ENCODE measurements at places on chromosomes 13 and 19.

- no peak for DNase-seq
These were observed 99.5 kb downstream of the SIPA1L3 start for GRCh38 chr19:38006361-38007045.

DNA sequence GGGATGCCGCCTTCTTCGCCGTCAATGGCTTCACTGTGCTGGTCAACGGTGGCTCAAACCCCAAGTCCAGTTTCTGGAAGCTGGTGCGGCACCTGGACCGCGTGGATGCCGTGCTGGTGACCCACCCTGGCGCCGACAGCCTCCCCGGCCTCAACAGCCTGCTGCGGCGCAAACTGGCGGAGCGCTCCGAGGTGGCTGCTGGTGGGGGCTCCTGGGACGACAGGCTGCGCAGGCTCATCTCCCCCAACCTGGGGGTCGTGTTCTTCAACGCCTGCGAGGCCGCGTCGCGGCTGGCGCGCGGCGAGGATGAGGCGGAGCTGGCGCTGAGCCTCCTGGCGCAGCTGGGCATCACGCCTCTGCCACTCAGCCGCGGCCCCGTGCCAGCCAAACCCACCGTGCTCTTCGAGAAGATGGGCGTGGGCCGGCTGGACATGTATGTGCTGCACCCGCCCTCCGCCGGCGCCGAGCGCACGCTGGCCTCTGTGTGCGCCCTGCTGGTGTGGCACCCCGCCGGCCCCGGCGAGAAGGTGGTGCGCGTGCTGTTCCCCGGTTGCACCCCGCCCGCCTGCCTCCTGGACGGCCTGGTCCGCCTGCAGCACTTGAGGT lies 7.0 kb downstream of the MAP1S start:
- no peak for DNase-seq

DNA sequence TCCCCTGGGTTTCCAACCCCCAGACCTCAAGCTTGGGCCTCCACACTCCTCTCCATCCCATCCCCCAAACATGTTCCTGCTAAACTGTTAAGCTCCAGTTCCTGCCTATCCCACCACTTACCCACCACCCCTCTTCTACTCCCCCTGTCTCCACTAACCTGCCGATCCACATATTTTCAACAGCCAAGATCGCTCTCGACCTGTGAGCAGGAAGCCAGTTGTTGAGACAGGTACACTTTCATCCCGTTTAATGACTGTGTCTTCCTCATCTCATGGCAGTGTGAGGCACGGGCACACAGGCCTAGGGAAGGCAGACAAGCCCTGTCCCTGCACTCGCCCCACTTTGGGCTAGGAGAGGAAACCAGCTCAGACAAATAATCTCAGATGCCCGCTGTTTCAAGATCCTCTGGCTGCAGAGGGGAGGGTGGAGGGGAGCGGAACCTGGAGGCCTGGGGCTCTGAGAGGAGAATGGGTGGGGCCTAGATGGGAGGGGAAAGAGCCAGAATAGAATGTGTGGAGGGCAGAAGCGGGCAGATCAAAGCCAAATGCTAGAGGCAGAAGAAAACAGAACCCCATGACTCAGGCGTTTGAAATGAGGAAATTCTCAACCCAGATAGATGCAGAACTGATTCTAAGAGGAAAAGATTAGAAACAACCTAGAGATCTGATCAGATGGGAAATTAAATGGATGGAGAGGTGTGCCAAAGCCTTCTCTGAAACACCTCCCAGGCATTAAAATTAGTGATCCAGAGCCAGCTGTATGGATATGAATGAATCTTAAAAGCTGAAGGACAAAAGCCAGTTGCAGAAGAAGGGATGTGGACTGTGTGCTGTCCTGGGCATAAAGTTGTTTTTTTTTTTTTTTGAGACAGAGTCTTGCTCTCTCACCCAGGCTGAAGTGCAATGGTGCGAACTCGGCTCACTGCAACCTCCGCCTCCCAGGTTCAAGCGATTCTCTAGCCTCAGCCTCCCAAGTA lies 16.9 kb upstream of the CYP2S1 start:
- DNase-seq, result no peak

GRCh38 chr13:113860665-113861432 lies 3.0 kb downstream of the GAS6 start:
- DNase-seq, result no peak

GRCh38 chr13:41601718-41602445 lies 144.5 kb downstream of the RGCC start:
- no peak for DNase-seq

GRCh38 chr13:42246541-42246940 lies 25.4 kb upstream of the AKAP11 start:
- DNase-seq, result no peak

DNA sequence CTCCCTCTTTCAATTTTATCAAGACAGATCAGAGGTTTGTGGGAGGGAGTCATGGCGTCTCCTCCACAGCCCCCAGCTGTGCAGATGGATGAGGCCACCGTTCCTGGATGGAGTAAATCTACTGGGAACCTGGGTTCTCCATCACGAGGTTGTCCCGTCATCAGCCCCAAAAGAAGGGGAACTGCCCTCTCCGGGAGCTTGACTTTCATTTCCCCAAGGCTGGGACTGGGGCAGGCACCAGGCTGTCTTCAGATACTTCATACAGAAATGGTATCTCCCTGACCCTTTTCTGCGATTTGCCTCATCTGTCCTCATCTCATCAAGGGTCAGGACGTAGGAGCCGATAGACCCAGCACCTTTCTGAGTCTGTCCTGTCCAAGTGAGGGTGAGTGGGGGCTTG lies 9.8 kb downstream of the LILRB2 start:
- DNase-seq, result no peak

DNA sequence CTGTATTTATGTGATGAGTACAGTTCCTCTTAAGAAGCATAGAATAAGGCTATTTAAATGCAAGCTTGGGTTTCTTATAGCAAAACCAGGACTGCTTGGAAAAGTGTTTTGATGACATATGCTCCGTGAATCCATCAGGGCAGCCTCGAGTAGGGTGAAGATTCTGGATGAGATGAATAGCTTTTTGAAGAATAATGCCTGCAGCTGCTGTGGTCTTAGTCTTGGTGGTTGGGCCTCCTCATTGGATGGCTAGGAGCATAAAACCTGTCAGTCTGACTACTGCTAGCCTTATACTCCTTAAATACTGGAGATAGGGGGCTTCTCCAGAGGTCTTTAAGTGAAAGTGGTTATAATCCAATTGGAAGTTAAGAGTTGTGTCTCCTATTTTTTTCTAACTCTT lies 704.3 kb downstream of the FGF9 start:
- DNase-seq, result no peak

DNA sequence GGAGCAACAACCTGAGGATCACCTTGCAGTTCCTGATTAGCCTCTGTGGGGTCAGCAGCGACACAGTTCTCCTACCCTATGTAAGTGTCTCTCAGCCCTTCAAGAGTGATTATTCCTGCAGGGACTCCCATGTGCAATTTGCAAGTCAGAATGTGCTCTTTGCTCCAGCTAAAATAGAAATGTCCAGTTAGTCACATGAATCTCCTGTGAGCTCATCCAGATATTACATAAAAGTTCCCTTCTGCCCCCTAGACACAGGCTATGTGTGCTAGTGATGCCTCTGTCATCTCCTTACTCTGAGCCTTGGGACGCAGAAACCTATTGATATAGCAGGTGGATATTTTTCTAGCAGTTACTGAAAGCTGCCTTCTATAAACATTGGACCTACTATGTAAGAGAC lies 105.5 kb downstream of the ZAR1L start:
- DNase-seq, result no peak

GRCh38 chr19:38638461-38638860 lies 9.0 kb upstream of the ACTN4 start:
- DNase-seq, result no peak

DNA sequence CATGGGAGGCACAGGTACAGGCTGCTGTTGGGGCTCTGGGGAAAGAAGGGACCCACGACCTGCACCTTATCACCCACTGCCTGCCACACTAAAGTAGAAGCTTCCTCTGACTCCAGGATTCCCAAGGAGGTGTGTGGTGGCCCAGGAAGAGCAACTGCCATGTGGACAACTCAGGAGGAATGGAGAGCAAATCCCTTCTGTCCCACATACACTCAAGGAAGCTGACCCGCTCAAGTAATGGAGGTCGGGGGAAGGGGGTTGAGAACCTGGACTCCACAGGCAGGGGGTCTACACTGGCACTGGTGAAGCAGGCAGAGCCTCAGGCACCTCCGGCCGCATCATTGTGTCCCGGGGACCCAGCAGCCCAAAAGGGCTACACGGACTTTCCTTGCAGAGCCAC lies 29.4 kb upstream of the SLC15A1 start:
- no peak for DNase-seq

GRCh38 chr13:72864142-72865011 lies 82.4 kb downstream of the PIBF1 start:
- no peak for DNase-seq

GRCh38 chr19:1766800-1767352 lies 13.6 kb downstream of the ONECUT3 start:
- DNase-seq, result no peak

DNA sequence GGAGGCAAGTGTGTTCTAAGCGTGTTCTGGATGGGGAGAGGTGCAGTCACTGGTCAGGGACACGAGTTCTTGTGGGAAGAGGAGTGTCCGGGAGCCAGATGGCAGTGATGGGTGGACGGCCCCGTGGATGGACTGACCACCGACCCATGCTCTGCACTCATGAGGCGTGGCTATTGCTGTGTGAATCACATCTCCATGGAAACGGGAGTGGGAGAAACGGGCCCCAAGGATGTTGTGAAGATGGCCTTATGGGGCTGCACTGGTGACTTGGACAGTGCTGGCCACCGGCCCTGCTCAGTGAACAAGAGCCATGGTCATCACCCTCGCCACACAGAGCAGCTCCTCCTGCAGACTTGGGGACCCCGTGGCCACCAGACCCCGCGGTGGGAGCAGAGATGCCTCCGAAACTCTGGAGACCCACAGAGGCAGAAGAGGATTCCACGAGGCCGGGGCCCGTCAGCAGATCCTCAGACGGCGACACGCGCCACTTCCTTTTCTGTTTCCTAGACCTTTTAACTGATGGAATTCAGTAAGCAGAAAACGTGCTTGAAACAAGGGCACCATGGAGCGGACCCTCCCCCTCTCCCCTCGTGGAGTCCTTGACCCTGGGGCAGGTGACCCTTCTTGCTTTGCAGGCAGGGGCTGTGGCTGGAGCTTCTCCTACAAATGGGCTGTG lies 47.5 kb downstream of the GAS6 start:
- no peak for DNase-seq

- DNase-seq, result no peak
These were observed 678 bp upstream of the CD33 start for GRCh38 chr19:51224163-51224641.

- DNase-seq, result no peak
These were observed 2.0 kb downstream of the SPART start for GRCh38 chr13:36344173-36344572.

GRCh38 chr19:9673912-9674662 lies 813 bp downstream of the ZNF562 start:
- no peak for DNase-seq

DNA sequence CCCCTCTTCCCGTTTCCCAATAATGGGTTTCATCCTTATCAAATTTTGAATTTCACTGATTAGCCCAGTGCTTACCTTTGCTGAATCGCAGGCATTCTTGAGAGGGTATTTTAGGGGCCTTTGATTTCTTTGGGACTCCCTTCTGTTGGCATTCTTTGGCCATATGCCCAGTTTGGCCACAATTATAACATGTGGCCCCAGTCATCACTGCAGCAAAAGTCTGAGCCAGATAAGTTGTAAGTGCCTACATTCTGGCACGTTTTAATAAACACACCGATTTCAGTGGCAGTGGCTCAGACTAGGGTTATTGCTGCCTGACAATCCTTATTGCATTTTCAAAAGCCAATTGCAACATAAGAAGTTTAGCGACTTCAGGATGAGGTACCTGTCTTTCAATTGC lies 41.4 kb downstream of the ZNF726 start:
- DNase-seq, result no peak

- DNase-seq, result no peak
These were observed 920 bp upstream of the TIMM13 start for GRCh38 chr19:2428321-2428690.

- DNase-seq, result no peak
These were observed 18.6 kb upstream of the RASA3 start for GRCh38 chr13:114151031-114151430.

- DNase-seq, result no peak
These were observed 1358.1 kb downstream of the EFNB2 start for GRCh38 chr13:105177265-105177900.

- DNase-seq, result no peak
These were observed 85.8 kb upstream of the ZNF91 start for GRCh38 chr19:23481043-23481442.

GRCh38 chr13:41520660-41521630 lies 63.6 kb downstream of the RGCC start:
- DNase-seq, result no peak

GRCh38 chr13:53601113-53601512 lies 572.5 kb downstream of the OLFM4 start:
- DNase-seq, result no peak

DNA sequence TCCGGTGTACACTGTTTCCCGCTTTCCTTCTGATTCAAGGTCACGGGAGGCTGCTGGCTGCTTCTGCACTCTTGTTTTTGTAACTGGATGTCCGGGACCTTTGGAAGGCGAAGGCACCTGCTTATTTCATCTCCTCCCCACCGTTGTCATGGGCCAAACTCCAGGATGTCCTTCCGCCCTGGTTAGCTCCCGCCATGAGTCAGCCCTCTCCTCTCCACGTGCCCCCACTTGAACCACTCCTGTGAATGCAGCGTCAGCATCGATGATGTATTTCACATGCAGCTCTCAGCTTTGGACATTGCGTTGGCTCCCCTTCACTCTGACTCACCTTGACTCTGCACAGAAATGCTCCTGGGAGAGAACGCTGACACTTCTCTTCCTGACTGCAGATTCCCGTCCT lies 5.5 kb upstream of the GALP start:
- DNase-seq, result no peak

GRCh38 chr13:25215253-25215575 lies 43.1 kb upstream of the AMER2 start:
- no peak for DNase-seq

- DNase-seq, result no peak
These were observed 24.2 kb downstream of the UHRF1 start for GRCh38 chr19:4933528-4933927.

DNA sequence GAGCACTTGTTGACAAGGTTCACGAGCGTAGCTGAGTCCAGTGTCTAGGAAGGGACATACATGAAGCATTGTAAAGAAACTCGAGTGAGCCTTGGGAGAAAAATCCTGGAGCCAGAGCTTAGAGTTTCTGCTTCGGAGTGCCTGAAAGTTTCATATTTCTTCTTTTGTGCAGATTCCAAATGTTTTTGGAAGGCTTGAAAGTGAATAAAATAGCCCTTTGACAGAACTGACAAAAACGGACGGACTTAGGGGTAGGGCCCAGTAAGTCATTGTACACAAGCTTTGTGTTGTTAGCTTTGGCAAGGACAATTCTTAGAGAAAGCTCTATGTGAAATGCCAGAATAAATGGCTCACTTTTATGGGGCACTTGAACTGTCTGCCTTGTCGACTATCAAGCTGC lies 2.8 kb downstream of the RNF113B start:
- DNase-seq, result no peak

DNA sequence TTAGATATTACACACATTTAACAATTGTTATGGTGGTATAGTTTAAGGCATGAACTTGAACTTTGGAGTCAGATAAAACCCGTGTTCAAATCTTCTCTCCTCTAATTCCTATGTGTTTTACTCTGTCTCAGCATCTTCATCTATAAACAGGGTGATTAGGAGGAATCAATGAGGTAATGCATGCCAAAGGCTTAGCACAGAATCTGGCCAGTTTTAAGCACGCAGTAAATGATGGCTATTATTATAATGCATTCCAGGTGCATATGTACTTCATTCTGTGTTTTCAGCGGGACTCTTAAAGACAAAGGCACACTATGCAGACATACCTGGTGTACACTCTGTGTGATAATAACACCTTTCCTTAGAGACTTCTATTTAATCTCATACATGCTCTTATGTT lies 88.0 kb upstream of the FRY start:
- no peak for DNase-seq

Data from NCI-H1436 treated with DMSO at 0.1 percent for 48 hours (cell line).